Bronchial epithelial cell (primary cell): ENCODE measurements at places on chromosomes 2 and 18. TPM values are rescaled to one million over a fixed set of nuclear protein-coding genes. Genes with fewer than 3 reads are reported as not detected.

DNA sequence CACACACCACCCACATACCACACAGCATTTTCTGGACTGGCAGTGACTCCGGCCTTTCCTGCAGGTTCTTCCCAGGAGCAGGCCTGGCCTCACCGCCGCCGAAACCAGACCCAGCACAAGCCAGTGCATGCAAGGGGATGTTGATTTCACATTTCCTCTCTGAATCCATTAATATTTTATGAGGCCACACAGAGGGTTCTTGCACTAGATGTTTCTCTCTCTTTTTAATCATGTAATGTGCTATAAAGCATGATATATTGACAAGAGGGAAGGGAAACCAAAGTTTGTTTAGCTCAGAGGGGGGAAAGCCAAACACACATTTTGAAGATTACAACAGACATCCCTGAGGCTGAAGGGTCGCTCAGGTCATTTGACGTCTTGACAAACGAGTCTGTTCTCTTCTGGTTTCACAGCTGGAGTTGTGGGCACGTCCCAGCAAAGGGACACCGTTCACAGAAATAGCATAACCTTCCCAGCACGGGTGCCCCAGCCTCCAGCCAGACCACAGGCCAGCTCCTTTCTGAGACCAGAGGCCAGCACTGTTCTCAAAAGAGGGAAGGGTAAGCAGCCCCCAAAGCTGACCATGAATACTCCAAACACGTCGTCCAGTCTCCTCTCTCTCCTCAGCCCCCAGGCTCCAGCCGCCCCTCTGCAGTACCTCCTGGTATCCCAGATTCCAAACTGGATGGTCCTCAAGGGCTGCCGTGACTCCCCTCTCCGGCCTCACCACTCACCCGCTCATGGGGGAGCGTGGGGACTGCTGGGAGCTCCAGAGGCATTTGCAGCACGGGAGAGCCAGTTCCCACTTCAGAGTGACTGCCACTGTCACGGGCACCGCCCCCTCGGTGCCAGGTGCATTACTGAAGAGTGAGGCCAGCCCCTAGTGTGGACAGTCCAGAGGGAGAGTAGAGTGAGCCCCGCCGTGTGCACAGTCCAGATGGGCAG is 340.3 kb upstream of the SALL3 start:
- peak; percentile 13 for DNase-seq

GRCh38 chr18:36186461-36187192 is 670 bp upstream of the MOCOS start:
- DNase-seq: no peak

DNA sequence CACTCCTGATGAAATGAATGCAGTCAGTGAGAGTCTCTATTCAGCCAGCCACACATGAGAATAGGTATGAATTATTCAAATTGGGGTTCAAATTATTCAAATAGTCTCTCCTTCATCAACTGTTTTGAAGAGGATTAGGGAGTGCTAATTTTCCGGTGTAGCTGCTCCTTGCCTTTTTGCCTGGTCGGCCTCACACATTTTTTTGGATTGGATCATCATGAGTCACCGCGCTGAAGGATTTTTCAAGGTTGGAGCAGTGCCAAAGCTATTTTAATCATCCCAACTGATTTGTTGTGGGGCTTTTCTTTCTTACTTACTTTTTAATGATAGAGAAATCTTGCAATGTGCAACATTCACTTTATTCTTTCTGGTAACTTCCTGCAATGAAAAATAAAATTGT is 2.4 kb upstream of the DTNA start:
- peak; percentile 90 for DNase-seq

GRCh38 chr2:238128061-238128440 is 10.4 kb upstream of the KLHL30 start:
- no peak for DNase-seq

- DNase-seq: peak; percentile 75
These were observed at the start of gene ALK for GRCh38 chr2:29921560-29921915. Gene ALK, minus strand, starts transcription at chr2:29921586. Its CDS starts 927 bp downstream, at chr2:29920659.

GRCh38 chr2:236636714-236637470 is 67.3 kb downstream of the ACKR3 start:
- no peak for DNase-seq

DNA sequence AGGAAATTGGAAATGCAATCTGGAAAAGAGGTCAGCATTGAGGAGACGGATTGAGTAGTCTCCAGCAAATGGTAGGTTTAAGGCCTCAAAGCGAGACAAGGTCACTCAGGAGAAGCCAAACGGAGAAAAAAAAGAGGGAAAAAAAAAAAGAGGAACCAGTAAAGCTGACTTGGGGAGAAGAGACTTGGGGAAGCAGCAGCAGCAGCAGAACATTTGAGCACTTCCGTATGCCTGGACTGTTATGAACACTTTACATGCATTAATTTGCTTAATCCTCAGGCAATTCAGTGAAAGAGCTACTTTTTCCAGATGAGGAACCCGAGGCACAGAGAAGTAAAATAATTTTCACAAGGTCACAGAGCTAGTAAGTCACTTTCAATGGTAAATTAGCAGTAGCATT is 81.3 kb downstream of the OSBPL6 start:
- no peak for DNase-seq

- DNase-seq: no peak
These were observed 537 bp upstream of the STAT4 start for GRCh38 chr2:191151331-191151730.

DNA sequence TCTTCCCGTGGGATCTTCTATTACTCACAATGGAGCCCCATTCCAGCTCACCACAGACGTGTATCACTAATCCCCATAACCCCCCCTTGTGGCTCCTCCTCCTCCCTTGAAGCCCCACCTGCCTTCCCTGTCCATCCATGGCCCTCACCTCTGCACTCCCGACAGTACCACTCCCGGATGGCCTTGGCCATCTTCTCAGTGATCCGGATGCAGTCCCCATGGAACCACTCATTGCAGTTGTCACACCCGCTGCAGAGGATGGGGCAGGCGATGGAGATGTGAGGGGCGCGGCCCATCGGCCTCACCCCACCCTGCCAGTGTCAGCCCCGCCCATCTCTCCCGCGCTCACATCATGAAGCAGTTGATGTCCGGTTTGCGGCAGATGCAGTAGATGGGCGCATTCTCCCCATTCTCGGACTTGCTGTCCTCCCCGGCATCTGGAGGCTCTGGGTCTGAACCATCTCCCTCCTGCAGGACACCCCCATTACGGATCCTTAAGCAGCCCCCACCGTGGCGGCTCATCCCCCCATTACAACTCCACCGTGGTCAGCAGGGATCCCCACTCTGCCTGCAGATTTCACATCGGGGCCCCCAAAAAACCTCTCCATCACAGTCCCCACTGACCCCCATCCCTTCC is 983 bp downstream of the CXXC1 start:
- DNase-seq: peak; percentile 51

DNA sequence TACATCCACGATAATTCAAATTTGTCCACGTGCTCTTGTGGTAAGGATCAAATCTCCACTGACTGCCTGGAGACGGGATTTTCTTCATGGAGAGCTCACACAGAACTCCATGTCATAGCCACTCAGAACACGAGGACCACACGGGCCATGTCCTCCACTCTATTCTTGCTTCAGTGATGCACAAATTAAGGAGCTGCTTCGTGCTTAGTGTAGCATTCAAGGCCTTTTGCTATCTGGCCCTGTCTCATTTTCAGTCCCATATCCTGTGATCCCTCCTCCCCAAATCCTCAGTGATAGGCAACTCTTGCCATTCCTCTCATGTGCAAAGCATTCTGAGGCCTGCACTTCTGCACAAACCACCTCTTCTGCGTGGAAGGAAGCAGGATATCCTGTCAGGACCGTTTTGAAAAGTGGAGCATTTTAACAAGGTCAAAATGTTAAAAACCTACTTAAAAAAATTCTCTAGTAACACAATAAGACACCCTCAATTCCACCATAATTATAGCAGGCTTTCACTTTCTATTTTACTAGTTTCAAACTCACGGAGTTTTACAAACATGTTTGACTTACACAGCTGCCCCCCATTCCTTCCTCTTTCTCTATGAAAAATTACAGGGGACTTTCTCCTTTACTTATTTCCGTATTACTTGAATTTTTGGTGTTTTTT is 35.2 kb downstream of the ST3GAL5 start:
- no peak for DNase-seq

GRCh38 chr18:60389314-60389713 is 16.7 kb upstream of the MC4R start:
- DNase-seq: no peak

The WNT10A gene
- 2.3 and 2.4 TPM in 2 replicates for total RNA-seq

The LRATD1 gene
- total RNA-seq: 23.2 and 27.8 TPM in 2 replicates

The MDH1B gene
- total RNA-seq: 0.26 TPM in 1 of 2 replicates, not detected in the other

The NEURL3 gene
- not detected in 2 replicates for total RNA-seq
